ENCODE measurements at places on chromosomes 5 and 9.
A peak's percentile ranks its signal among the peaks of the same experiment; 100 is the strongest.

DNA sequence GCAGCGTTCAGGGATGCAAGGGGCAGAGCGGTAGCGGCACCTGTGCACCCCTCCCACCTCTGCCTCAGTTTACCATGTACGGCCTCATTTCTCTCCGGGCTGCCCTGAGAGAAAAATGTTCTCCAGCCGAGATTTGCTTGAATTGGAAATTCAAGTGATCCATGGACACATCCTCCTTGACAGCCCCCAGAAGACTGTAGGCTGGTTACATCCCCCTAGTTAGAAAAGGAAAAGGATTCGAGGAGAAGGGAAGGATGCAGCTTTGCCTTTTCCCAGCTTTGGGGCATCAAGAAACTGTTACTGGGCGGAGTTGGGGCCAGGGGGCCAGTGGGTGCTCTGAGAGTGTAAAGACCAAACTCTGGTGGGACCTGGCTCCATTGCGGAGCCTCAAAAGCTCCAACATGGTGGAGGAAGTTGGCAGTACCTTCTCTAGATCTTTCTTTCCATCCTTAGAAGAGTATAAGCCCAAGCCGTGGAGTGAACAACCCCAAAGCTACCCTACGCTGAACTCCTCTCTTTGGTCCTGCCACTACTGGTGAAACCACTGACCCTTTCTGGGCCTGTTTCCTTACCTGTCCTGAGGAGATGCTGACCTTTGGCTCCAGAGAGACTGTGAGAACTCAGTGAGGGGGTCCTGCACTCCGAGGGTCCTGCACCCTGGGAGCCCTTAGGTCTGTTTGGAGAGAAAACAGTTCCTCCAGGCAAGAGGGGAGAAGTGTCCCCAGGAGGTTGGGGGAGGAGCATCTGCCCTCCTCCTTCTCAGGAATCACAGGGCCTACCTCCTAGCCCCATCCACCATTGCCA, 1.0 kb upstream of the BARX1 start:
- DNase-seq = no peak

DNA sequence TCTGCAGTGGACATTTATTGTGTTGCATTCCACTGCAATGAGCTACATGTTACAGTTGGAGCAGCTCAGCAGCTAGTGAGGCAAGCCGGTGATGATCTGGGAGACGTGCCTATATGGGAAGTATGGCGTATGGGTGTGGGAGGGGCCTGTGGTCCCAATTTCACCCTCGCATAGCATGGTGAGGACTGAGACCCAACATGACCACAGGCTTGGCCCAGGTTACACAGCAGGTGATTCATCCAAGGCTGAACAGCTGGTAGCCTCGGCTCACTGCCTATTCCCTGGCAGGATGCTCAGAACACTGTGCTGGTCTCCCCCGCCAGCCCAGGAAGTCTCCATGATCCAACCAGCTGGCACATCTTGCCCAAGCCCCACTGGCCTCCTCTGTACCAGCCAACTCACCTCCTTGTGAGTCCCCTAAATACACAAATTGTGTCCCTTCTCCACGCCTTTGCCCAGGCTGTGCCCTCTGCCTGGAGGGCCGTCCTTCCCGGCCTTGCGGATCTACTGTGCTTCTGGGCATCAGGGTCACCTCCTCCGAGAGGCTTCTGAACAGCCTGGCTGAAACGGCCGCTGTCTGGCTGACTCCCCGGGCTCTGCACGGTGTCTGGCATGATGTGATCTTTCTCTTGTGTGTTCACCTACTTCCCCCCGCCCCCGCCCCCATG, 81.4 kb downstream of the NSUN2 start:
- DNase-seq = no peak

- no peak for DNase-seq
Measured at GRCh38 chr5:76855961-76856360, 6.1 kb downstream of the S100Z start.

GRCh38 chr5:25481463-25481862, 836.7 kb upstream of the CDH10 start:
- DNase-seq = no peak

DNA sequence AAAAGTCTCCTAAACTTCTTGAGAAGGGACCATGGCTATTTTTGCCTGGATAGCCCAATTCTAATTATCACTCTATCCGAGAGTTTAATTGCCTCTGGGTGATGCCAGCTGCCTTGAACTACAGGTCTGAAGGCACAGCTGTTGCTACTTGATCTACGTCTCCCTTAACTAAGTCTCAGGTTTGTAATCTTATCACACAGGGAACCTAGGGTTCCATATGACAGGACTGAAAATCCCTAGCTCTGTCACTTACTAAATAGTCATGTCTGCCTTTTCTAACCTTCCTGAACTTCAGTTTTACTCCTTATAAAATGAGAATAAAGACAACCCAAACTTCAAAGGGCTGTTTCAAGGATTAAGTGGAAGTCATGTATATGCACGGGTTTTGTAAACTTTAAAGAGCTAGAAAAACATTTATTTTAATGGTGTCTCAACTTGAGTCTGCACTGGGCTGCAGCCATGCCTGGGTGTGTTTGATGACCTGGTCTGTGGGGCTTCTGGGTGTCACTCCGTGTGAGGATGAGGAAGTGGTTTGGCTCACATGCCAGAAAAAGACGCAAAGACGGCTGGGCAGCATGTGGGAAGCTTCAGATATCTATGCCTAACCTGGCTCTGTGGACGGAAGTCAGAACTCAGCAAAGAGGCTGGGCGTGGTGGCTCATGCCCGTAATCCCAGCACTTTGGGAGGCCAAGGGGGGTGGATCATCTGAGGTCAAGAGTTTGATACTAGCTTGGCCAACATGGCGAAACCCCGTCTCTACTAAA, 129.3 kb upstream of the SLC44A1 start:
- no peak for DNase-seq

GRCh38 chr9:5869315-5870019, 21.2 kb upstream of the MLANA start:
- no peak for DNase-seq

- DNase-seq = no peak
Measured at GRCh38 chr9:131657037-131657377, 82.9 kb downstream of the RAPGEF1 start.

DNA sequence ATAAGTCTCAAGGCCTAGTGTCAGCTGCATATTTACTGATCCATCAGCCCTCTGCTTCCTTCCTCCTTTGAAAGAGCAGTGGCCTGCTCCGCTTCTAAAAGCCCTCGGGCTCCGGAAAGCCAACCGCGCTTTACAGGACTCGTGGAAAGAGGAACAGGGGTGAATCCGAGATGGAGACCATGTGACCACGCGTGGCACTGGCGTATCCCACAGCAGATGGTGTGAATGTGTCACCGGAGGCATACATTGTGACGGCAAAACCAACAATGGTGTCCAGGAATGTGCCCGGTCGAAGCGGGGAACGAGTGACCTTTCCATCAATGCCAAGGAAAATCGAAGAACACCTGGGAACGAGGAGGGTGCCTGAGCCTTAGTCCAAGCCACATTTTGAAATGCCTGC, 484.6 kb downstream of the SPATA31A7 start:
- no peak for DNase-seq

DNA sequence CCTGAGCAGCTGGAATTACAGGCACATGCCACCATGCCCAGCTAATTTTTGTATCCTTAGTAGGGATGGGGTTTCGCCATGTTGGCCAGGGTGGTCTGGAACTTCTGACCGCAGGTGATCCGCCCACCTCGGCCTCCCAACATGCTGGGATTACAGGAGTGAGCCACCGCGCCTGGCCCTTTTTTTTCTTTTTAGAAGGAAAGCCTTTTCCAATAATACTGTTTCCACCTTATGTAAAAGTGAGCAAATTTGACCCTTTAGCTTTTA, 23.7 kb upstream of the F2R start:
- no peak for DNase-seq

GRCh38 chr9:21102305-21102704, 24.6 kb upstream of the IFNB1 start:
- no peak for DNase-seq

DNA sequence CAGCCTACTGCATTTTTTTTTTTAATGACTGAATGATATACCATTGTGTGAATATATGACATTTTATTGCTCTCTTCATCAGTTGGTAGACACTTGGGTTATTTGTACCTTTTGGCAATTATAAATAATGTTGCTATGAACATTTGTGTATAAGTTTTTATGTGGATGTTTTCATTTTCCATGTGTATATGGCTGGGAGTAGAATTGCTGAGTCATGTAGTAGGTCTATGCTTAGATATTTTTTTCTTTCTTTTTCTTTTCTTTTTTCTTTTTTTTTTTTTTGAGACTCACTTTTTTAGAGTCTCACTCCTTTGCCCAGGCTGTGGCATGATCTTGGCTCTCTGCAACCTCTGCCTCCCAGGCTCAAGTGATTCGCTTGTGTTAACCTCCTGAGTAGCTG, 32.9 kb upstream of the FAM120AOS start:
- no peak for DNase-seq

DNA sequence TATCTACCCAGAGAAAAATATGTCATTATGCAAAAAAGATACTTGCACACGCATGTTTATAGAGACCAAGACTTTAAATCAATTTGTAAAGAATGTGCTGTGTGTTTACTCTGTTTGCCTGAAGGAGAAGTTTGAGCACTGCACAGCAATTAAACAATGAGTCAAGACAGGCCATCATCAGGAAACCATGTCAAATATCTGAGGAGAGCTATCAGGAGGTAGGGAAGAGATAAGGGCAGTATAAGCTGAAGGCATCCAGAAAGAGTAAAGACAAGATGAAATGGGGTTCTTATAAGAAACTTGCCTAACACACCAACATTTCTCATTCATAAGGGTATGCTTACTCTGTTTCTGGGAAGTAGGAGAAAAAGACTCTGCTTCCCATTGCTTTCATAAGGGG, 405.8 kb upstream of the PTGER4 start:
- DNase-seq = no peak

DNA sequence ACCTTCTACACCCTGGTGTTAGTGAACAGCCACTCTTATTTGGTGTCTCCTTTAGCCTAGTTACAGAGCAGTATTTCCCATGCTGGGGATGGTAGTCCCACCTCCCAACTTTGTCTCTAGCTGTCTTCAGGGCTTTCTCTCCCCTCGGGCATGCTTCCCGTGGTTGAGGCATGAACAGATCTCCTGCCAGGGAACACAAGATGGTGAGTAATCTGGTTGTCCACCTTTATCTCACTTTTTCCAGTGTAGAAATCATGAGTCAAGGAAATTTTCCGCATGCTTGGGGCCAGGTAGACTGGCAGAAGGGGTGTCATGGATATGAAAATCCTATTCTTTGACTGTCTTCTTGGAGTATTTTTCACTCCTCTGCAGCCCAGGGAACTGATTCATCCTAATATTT, 532.9 kb downstream of the ANXA1 start:
- DNase-seq = no peak

GRCh38 chr9:88319936-88320747, 68.1 kb upstream of the SPIN1 start:
- DNase-seq = no peak

DNA sequence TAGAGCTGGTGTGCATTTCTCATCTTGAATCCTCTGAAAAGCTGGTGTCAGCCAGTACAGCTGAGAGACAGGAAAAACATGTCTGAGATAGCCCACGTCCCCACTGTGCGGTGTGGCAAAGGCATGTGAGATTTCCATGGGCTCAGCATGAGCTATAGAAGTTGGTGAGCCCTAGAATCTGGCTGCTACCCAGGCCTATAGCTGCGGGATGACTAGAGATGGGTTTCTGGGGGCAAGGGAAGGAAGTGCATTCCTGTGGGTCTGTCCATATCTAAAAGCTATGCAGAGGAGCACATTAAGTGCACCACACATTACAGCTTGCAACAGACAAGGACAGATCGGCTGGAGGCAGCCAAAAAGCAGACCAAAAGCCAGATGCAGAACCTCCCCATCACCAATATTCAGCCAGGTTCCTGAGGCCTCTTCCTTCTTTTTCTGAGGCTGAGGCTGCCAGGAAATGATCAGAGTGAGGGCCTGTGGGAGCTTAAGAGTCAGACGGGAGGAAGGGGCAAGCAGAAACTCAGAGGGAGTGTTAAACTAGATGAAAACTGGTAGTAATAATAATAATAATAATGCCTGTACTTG, 55.8 kb upstream of the RANBP3L start:
- no peak for DNase-seq

DNA sequence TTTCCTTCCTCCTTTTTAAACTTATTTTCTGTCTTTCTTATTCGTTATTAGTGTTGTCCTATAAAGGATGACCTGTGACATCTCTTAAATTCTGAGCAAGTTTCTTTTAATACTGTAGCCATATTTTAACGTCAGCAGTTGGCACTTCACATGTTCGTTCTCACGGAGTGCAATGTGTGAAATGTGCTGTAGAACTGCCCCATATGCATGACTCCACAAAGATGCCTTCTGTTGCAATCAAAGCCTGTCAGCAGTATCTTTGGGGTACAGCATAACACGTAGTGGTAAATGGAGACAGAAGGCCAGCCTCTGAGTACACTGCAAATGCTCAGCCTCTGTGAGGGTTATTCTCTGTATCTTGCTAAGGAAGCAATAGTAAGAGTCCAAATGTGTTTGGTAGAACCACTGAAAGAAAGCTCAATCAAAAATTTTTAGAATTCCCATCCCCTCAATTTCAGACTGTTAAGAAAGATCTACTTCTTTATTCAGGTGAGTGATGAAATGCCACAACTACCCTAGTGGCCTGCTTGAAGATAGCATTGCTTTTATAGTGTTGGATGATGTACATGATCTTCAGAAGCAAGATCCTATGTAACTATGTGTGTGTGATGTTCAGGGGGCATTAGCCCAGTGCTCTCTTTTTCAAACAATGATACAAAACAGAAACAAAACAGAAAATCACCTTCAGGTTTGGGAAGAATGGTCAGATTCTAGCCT, 277.7 kb downstream of the TMEM167A start:
- DNase-seq = no peak

- DNase-seq = peak; percentile 27
Measured at GRCh38 chr5:68898951-68899471, 194.8 kb upstream of the SLC30A5 start.

DNA sequence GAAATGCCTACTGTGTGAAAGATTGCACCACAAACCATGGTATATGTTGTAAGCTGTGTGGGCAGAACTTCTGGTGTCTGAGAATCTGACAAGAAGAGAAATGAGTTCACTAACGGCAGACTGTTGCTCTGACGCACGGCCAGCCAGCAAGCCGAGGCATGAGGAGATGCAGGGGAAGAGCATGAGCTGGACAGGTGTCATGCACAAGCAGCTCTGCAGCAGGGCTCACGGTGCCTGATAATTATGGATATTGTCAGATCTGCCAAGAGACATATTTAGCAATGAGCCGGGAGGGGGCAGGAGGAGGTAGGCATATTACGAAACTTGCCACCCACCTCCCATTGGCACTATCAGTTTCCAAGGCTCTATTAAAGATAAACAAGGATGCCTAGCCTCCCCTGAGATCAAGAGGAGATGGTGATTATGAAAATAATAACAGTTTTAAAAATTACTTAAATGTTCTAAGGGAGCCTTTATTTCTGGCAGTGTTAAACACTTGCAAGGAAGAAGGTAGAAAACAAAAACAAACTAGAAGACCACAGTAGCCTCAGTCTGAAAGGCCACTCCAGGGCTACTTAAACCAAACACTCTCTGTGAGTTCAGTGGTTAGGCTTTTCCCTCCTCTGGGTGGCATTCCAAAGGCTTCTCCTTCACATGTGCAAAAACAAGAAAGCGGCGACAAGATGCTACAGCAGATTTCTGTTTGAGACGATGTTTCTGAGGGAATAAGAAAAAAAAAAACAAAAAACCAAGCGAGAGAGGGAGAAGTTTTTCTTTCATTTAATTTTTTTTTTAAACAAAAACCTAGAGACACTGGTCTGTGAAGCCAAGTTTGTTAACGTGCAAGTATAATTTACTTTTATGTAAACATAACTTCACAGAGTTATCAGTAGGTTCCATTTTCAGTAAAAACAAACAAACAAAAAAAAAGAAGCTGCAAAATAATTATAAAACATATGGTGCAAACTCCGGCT, 339.5 kb downstream of the BNC2 start:
- no peak for DNase-seq
